NCI-H187 treated with DMSO at 0.1 percent for 48 hours (cell line): ENCODE measurements at places on chromosomes 11 and 22.

DNA sequence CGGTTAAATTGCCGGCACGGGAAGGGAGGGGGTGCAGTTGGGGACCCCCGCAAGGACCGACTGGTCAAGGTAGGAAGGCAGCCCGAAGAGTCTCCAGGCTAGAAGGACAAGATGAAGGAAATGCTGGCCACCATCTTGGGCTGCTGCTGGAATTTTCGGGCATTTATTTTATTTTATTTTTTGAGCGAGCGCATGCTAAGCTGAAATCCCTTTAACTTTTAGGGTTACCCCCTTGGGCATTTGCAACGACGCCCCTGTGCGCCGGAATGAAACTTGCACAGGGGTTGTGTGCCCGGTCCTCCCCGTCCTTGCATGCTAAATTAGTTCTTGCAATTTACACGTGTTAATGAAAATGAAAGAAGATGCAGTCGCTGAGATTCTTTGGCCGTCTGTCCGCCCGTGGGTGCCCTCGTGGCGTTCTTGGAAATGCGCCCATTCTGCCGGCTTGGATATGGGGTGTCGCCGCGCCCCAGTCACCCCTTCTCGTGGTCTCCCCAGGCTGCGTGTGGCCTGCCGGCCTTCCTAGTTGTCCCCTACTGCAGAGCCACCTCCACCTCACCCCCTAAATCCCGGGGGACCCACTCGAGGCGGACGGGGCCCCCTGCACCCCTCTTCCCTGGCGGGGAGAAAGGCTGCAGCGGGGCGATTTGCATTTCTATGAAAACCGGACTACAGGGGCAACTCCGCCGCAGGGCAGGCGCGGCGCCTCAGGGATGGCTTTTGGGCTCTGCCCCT lies 529 bp upstream of the CCND1 start:
- no peak for DNase-seq

- DNase-seq: no peak
These were observed 18.0 kb downstream of the PPP2R1B start for GRCh38 chr11:111748035-111748804.

DNA sequence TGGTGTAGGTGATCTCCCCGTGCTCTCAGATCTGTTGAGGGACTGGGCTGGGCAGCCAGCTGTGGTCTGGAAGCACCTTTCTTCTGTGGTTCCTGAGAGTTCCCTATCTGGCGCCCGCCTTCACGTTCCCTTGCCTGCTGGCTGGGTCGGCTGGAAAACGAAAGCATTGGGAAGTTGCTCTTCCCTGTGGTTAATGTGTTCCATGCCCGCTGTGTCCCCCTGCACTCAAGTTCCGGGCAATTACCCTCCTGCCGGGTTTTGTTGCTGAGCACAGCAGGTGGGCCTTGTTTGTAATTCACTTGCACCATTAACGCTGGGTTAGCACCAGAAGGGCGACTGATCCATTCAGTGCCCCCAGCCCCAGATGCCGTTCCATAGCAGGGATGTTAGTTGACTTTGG lies 134.1 kb downstream of the GRIK4 start:
- peak; percentile 46 for DNase-seq

DNA sequence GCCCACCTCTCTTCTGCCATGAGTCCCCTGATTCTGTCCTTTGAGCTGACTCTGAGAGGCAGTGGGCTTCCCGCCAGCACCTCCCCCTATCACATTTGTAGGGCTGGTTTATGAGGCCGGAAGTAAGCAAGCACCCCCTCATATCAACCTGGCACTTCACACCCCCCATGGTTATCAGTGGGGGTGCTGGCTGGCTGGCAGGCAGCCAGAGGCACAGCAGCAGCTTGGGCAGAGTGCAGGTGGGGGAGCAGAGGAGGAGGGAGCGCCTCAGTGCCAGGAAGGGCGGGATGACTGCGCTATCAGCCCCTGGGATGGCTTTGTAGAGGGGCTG lies 22.9 kb upstream of the CHRM4 start:
- no peak for DNase-seq

DNA sequence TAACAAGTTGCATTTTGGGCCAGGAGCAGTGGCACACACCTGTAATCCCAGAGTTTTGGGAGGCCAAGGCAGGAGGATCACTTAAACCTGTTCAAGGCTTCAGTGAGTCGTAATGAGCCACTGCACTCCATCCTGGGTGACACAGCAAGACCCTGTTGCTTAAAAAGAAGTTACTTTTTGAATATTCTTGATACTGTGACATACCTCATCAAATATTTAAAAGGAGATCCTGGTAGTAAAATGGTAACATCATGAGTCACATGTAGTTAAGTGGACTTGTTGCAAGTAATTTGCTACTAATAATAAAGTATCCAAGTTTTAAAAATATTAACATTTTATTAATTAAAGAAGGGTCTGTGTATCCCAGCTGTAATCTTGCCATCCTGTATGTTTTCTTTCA lies 18.3 kb downstream of the HMGXB4 start:
- no peak for DNase-seq

- no peak for DNase-seq
These were observed at the start of gene DSCAML1 for GRCh38 chr11:117796872-117797529. TSS of gene DSCAML1 (minus strand) at chr11:117797216. CDS start at chr11:117797079, 137 bp downstream.

- DNase-seq: no peak
These were observed 12.6 kb downstream of the TECTA start for GRCh38 chr11:121113611-121114010.

DNA sequence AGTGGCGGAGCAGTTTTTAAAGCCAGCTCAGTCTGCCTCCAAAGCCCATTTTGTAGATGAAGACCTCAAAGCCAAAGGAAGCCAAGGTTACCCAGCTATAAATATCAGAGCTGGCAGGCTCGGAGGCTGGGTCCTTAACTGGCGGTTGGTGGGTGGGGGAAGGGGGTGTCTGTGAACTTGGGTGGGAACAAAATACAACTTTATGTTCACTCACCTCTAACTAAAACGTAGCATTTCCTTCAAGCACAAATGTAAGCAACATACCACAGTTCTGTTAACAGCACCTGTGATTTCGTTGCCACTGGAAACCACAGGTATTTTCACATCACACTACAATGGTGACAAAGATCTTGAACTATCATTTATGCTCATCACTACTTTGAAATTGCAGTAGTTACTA lies 99.7 kb upstream of the SYT13 start:
- no peak for DNase-seq

DNA sequence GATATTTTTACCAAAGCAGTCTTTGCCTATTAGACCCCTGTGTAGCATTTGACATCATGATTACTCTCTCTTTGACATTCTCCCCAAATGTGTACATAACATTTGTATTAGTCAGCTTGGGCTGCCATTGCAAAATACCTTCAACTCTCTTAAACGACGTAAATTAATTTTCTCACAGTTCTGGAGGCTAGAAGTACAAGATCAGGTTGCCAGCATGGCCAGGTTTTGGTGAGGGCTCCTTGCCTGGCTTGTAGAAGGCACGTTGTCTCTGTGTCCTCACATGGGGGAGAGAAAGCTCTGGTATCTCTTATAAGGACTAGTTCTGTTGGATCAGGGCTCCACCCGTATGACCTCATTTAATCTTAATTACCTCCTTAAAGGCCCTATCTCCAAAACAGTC lies 12.3 kb upstream of the DLAT start:
- no peak for DNase-seq

DNA sequence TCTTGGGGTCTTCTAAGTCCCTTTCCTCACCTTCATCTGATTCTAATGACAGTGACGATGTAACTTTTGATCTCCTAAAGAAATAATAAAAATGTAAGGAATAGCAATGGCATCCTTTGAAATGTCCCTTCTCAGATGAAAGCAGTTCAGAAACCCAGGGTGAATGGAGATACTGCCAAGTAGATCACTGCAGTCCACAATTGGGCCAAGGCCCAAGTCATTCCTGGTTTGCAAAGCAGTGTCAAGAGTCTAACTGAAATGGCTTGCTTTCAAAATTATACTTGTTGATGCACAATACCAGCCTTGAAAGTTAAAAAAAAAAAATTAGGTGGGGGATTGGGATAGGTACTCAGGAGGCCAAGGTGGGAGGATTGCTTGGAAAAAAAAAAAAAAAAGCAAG lies 20.4 kb downstream of the ASCC2 start:
- DNase-seq: no peak

DNA sequence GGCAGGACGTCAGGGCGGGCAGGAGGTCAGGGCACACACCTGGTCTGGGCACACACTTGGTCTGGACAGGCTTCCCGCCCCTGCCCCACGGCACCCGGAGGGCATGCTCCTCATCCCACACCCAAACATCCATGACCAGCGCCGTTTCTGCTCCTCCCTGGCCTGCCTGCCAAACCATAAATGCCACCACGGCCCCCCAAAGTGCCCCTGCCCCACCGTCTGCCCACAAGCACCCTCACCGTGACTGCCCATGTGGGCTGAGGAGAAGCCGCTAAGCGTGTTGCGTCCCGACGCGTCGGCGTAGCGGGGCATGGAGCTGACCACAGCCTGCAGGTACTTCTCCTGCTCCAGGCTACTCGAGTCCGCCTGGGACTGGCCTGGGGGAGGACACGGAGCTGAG lies 15.8 kb downstream of the SBF1 start:
- no peak for DNase-seq

- no peak for DNase-seq
These were observed 19.5 kb upstream of the SORL1-AS1 start for GRCh38 chr11:121472312-121472711.

GRCh38 chr22:50114221-50115021 lies 24.6 kb downstream of the MOV10L1 start:
- no peak for DNase-seq

GRCh38 chr11:76614471-76615179 lies 55.9 kb downstream of the LRRC32 start:
- DNase-seq: no peak

GRCh38 chr11:129012880-129013279 lies 70.2 kb upstream of the TP53AIP1 start:
- DNase-seq: no peak

DNA sequence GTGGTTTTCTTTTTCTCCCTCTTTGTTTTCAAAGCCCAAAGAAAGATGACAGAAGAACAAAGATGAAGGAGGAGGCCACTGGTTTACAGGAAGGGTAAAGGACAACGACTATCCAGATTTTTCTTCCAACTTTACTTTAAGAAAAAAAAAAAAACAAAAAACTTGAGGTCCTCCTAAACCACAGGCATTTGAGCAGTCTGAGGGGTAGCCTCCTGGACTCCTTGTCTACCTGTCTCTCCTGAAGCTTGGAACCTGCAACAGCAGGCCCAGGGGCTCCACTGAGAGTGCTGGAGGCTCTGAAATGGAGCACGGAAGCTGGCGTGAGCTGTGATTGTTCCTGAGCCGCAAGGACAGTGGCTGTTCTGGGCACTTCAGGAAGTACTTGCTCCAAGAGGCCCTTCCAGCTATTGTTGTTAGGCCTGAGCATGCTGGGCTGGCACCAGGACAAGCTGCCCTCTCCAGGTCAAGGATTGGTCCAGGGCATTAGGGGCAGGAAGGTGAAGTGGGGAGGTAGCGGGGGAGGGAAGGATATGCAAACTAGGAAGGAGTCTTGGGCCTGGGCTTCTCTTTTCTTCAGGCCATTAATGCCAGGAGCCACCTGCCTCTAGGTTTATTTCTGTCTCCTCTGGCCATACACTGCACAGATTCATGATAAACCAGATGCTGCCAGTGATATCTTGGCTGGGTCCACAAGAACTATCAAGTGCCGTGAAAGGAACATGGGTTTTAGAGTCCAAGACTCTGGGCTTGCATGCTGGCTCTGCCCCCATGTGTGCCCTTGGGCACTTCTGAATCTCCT lies 147.3 kb downstream of the CCDC34 start:
- no peak for DNase-seq

GRCh38 chr11:3231851-3232744 lies at the start of gene MRGPRE:
TSS of gene MRGPRE (minus strand) at chr11:3232417. CDS start at chr11:3228799, 3,618 bp downstream.
- DNase-seq: peak; percentile 66

DNA sequence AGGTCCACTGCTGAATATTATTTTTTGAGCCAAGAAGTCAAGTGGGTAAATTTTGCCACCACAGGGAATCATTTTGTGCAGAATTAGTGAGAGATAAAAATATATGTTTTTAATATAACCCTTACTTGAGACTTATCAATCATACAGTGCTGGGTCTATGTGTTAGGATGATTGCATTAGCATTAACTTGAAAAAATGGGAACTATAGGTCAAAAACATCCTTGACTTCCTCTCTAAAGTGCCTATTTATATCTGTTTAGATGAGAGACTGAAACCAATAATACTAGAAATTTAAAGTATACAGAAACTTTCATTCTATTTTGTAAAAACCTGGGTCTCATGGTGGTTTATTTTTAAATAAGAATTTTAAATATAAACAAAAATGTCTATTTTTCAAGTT lies 65.1 kb upstream of the CARD18 start:
- no peak for DNase-seq

DNA sequence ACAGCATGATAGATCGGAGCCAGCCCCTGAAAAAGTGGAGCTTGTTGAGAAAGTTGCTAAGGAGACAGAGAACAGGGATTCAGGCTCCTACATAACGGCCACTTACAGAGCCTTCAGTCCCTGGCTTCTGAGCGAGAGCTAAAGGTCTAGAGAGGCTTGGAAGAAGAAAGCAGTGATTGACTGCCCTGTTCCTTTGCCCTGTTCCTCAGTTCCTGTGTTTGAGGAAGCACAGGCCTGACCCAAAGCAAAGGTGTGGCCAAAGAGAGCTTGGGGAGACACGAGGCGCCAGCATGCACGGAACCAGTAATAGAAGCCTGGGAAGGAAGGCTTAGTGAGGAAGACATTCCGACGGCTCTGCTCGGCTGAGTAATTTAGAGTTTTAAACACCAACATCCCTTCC lies 74.1 kb upstream of the CSNK2A3 start:
- no peak for DNase-seq

DNA sequence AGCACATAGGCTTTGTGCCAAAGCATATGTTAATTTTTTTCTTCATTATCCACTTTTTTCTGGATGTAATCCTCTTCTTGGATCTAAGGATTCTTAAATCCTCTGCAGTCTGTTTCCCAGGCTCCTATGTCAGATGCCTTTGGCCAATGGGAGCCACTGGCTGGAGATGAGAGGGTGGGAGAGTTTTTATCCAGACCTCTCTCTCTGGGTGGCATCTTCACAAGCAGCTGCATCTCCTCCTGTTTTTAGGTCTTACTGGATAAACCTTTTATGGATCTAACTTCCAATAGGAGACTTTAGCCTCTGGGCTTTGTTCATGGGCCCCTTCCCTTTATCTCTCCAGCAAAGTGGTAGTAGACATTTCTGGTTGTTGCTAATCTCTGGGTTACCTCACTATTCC lies 22.4 kb upstream of the MPPED2 start:
- DNase-seq: no peak

DNA sequence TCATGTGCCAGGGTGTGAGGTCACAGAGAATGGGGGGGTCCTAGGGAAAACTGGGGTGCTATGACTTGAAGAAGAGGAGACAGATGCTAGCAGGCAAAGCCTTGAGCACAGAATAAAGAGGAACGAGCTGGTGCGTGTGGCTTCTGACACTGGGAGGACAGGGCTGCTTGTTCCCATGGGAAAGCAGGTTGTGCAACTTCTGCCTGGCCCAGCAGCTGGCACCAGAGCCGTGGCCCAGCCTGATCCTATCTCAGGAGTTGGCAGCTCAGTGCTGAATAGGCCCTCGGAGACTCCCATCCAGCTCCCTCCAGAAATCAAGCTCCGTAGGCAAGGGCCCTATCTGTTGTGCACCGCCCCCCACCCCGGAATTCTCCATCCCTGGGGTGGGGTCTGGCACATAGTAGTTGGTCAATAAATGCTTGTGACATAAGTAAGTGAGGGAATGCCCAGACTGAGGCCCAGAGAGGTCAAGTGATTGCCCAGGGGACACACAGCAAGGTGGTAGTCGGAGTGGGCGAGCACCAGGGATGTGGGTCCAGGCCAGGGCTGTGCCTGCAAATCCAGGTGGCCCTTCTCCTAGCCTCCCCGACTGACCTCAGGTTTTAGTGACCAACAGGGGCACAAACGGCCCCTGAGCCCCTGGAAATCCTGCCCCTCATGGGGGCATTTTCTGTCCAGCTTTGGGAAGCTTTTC lies 19.5 kb upstream of the FADD start:
- no peak for DNase-seq

GRCh38 chr11:104738918-104739317 lies 159.3 kb downstream of the CASP12 start:
- no peak for DNase-seq
